ENCODE measurements at places on chromosomes 2 and 18.

DNA sequence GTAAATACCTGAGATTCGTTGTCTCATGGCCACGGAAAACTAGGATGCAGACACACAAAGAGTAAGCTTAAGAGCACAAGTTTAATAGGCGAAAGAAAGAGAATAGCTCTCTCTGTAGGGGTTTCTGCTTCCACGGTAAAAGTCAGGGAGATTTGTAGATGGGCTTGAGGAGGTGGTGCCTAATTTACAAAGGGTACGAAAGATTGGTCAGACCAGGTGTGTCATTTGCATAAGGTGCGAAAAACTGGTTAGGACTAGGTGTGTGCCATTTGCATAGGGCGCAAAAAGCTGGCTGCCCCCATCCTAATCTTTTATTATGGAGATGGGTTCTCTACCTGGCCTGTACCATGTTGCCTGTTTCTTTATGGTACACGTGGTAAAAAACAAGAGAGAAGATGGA is 170.5 kb upstream of the DOK6 start:
- no peak for DNase-seq

GRCh38 chr2:134261398-134262131 is 7.7 kb downstream of the MGAT5 start:
- no peak for DNase-seq

- DNase-seq = no peak
These were observed 144.6 kb upstream of the EPHA4 start for GRCh38 chr2:221716426-221717303.

GRCh38 chr2:105375001-105375561 is 23.8 kb downstream of the FHL2 start:
- DNase-seq = no peak

DNA sequence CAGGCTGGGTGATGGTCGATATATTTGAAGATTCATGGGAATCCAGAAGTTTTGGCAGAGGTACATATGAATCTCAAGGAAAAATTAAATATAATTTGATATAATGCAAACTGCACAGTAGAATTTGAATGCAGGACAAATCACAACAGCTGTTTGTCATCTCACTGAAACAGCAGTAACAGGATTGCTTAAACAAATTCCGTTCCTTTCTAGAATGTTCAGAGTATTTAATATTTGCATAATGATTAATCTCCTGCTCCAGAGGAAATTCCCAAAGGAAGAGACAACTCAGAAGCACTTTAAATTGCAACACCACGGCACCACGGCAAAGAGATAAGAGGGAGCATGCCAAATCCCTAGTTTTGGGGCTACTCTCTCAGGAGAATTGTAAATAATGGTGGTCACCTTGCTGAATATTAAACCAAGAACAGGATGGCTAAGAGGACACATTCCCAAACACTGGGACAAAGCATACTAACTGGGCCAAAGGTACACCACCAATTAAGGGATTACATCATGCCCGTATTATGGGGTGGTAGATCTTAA is 67.8 kb upstream of the MAP4K3 start:
- DNase-seq = no peak

DNA sequence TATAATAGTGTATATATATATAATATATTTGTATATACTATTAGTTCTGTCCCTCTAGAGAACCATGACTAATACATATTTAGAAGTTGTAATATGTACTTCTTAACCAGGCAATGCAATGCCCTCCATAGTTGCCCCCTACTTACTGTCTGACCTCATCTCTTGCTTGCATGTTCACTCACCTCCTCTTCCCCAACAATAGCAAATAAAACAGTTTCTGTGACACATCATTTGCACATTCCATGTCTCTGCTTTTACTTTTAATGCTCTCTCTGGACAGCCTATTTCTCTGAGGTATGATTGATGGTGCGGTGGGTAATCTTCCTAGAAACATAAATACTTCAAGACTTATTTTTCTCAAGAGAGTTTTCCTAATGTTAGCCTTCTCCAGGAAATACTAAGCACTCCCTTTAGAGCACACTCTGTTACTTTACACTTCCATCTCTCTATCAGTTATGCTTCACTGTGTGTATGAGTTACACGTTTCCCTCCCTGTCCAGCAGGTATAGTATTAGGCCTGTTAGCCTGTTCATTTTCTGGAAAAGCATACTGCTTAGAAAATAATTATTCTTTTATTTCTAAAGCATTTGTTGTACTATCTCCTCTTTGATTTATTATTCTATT is 295.6 kb upstream of the LRATD1 start:
- DNase-seq = no peak

GRCh38 chr2:133418671-133419070 is 149.6 kb downstream of the NCKAP5 start:
- no peak for DNase-seq
